ENCODE measurements at places on chromosomes 6 and 20.

DNA sequence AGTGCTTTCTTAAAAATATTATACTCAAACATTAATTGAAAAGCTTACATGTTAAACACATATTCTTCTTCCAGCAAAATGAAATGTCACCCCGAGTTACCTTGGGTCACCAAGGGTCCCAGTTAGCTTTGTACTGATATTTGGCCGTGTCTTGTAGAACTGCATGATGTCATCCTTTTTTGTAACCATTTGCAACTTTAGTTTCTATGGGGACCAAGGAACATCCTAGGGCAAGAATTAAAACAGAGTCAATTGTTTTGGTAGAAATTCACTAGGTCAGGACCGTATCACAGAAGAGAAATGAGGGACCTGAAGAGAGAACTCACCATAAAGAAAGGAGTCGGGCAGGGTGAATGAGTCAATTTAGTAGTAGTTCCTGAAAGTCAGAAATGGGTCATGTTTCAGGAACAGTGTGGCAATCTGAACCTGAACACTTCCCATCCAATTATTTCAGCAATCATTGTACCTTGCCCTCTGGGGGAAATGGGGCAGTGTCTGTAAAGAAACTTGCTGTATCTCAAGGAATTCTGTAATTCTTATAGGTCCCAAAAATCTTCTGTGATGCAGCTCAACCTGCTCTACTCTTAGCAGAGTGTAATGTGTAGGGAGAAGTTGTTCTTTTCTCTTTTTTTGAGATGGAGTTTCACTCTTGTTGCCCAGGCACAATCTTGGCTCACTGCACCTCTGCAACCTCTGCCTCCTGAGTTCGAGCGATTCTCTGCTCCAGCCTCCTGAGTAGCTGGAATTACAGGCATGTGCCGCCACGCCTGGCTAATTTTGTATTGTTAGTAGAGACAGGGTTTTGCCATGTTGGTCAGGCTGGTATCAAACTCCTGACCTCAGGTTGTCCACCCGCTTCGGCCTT, 5.3 kb upstream of the AKAP7 start:
- DNase-seq: no peak

GRCh38 chr6:81126150-81126549, 626.3 kb downstream of the TENT5A start:
- no peak for DNase-seq

- no peak for DNase-seq
Observed at GRCh38 chr20:38126146-38126921, 38.7 kb downstream of the TGM2 start.

DNA sequence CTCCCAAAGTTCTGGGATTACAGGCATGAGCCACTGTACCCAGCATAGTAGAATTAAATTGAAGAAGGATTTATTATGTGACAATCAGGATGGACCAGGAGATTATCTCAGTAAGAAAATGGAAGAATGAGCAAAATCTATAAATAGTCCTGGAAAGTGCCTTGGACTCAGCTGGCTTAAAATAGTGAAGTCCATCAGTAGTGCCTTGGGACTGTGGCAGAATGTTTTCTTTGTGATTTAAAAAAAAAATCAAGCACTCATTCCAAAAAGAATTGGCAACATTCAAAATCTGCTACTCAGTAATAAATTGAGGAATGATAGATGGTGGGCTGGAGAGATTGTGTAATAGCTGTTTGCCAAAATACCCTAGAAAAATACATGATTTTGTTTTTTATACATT, 37.0 kb upstream of the MAS1 start:
- no peak for DNase-seq

DNA sequence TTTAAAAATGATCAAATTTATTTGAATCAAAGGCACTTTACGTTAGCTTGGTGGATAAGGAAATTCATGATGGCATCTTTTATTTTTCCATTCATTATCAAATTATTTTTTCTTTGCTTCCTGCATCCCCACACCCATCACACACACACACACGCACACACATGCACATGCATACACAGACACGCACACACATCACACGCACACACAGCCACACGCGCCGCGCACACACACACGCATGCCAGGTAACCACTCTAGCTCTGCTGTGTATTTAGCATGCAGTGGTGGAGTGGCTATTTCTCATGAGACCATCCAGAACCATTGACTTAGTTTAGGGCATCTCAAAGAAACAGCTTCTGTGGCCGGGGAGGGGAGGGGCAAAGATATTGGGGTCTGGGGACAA, 47.0 kb downstream of the GNAS start:
- DNase-seq: no peak

DNA sequence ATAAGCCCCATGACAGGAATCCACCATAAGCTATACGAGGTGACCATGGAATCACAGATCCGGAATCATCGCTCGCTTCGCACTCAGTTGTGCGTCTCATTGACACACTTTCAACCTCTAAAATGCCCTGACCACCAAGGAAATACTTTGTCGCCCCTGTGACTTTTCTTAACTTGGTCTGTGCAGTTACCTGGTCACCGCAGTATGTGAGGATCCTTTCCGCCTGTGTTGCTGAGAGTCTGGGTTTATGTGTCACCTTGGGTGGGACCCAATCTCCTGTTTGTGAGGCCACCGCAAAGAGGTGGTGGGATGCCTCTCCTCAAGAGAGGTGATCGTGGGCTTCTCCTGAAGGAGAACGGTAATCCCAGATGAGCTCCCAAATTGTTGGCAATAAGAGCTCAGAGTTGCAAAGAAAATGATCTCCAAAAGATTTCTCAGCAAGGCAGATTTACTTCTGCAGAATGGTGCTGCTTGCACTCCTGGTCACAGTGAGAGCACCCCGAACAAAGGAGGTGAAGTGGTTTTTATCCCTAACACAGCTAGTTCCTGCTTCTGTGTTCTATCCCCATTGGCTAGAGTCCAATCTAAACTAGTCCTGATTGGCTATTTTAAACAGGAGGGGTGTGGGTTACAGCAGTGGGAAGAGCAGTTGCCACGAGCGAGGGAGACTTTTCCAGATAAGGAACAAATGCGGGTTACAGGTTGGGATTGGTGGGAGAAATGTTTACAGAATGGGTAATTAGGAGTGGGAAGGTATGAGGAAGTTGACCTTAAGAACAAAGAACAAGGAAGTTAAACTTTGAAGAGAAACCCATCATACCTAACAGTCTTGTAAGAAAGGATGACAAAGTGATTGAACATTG, 9.1 kb upstream of the ZNFX1 start:
- DNase-seq: no peak

GRCh38 chr6:140541288-140541687, 1166.8 kb upstream of the CITED2 start:
- DNase-seq: no peak
